HS-27A (cell line): ENCODE measurements at places on chromosomes 2 and 18.
A peak's percentile ranks its signal among the peaks of the same experiment; 100 is the strongest.

DNA sequence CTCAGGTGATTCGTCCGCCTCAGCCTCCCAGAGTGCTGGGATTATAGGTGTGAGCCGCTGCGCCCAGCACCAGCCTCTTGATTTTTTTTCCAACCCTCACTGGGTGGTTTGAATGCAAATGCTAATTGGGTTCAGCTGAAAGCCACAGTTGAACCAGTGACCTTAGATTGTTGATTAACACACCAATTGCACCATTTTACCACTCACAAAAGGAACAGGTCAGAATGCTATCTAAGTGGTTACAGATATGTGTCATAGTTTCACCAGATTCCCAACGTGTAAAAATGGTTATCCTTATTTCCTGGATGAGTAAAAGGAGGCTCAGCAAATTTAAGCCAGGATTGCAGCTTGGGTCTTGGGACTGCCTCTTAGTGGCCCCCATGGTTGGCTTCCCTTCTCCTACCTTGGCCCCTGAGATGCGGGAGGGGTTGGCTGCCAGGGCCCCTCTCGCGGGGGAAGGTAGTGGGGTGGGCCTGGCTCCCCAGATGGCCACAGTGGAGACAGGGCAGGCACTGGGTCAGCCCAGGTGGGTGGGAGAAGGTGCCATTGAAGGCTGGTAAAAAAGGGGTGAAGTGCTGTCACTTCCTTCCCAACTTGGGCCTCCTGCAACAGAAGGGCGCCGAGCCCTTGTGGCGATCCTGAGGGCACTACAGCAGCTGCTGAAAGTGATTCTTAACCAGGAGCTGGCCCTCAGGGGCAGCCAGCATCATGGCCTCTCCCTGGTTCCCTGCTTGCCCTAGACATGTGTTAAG, 164.9 kb upstream of the HAAO start:
- DNase-seq = no peak

- DNase-seq = no peak
These were observed 13.8 kb downstream of the GYPC start for GRCh38 chr2:126669772-126670171.

GRCh38 chr2:38398739-38399138, 21.7 kb upstream of the ATL2 start:
- DNase-seq = no peak

DNA sequence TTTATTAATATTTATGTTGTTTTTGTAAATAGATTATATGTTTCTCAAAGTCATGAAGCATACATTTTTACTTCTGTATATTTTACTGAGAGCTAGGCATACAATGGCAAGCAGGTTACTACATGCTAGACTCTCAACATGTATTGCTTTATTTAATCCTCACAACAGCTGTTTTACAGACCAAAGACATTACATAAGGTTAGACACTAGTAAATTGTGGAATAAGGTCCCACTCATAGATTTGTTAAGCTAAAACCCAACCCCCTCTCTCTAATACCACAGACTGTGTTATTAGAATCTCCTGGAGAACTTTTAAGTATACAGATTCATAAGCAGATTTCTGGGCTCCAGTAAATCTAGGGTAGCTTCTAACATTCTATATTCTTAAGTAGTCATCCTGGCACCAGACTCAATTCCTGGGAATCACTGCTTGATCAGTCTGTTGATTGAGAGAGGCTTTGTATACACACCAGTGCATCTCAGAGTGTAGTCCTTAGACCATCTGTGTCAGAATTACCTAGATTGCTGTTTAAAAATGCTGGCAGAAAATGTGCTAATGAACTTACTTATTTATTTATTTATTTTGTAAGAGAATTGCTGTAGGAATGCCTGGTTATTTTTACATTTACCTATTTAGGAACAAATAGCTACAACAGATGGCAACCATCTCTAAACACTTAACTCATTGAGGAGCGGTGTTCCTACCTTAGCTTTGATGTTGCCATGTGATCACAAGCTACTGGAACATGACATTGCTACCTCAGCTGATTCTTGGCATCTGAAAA, 153.5 kb upstream of the CAVIN2 start:
- DNase-seq = no peak

- DNase-seq = no peak
These were observed 54.0 kb upstream of the PGAP1 start for GRCh38 chr2:196980473-196980872.

GRCh38 chr2:232835687-232836208, 34.3 kb upstream of the SNORC start:
- no peak for DNase-seq

DNA sequence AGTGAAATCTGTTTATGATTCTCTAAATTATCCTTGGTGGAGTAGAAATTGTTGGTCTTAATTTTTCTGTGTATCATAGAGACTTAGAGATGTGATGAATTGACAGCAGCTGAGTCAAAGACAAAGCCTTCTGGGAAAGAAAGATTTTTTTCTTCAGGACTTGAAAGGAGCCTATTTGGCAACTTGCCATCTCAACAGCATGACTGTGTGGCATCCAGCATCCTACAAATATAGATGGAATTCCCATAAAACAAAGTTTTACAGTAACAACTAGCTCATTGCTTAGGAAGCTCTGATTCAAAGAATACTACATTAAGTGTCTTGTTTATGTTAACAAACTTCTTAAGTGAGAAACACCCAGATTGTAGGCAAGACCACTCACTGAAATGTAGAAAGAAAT, 79.2 kb upstream of the SETBP1 start:
- DNase-seq = peak; percentile 89

DNA sequence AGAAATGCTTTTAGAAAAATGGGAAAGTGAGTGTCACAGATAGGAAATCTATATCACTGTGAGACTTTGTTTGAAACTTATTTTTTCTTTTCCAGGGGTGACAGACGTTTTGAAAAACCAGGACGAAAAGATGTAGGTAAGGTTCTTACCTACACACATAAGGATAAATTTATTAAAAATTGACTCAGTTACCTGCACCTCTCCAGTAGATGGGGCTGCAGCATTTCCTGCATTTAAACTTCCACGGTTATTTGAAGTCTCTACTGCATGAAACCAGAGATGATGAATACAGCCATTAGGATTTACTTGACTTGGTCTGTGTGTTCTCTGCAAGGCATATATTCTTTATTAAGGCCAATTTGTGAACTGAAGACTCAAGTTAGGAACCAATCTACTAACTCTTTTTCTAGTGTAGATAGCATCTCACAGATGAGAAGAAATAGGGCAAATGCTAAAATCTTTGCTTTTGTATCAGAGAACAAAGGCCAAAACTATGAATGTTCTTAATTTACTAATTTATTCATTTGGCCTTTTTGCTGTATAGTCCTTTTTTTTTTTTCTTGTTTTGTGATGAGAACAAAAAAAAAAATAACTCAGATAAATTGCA, 15.0 kb downstream of the KCNJ13 start:
- DNase-seq = no peak

DNA sequence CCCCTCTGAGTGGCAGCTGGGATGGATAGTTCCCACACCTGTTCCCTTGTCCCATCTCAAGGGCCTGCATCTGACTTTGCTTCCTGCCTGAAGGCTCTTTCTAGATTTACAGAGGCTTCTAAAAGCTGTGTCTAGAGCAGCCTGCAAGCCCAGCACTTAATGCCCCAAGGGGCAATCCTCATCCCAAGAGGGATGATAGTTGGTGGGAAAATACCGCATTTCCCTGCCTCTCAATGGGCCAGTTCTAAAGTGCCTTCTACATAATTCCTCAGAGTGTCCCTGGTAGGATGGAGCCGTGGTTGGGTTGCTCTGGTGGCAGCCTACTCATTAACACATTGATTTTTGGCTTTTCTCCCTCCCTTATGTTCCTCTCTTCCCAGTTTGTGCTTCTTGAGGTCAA, 29.5 kb downstream of the LAMA3 start:
- DNase-seq = no peak

DNA sequence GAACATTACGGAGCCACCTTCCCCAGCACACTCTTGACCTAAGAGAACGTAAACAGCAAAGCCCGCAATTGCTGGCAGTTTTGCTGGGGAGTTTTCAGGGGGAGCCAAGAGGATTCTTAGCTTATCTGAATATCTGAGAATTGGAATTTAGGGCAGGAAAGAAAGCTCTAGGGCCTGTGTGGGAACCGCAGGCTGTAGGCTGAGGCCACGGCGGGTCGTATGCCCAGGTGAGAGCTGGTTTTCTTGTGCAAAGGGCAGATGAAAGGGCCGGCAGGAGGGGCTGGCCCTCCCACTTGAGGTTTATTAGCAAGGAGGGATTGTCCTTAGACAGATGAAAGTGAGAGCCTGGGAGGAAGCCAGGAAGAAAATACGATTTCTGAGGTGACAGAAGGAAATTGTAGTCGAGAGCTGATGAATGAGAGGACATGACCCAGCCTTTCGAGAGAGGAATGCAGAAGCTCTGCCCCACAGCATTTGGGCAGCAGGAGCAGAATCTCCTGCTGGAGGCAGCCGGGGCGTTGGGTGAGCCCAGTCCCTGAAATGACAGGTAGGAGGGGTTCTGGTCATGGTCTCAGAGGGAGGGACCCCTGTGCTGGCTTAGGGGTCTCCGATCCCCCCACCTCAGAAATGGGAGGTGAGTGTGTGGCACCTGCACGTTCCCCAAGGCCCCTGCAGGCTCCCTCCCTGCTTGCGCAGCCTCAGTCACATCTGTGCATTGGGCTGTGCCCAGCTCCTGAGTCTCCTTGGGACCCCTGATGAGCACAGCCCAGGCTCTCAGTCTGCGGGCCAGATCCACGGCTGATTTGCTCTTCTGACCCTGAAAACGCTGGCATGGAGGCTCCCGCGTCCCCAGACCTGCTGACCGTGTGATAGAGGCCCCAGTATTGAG, 61.1 kb downstream of the CABLES1 start:
- DNase-seq = no peak

GRCh38 chr2:102110171-102110570, 32.4 kb upstream of the IL1R1 start:
- no peak for DNase-seq

GRCh38 chr18:75533209-75533608, 105.7 kb upstream of the SMIM21 start:
- no peak for DNase-seq

GRCh38 chr2:3774336-3774735, 71.0 kb downstream of the DCDC2C start:
- DNase-seq = no peak

DNA sequence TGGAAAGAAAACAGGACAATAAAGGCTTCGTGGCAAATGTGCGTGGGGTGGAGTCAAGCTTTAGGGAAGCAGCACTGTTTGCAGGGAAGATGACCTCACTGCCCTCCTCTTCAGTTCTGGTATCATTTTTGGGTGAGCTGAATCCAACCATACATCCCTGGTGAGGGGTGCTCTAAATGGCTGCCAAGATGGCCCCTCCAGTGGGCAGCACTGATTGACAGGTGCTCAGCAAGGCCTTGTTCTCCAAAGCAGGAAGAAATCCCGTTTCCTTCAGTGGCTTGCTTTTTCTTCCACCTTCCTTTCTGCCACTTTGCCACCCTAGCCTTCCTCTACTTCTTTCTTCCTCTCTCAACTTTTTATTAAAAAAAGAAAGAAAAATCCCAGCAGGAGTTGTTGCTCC, 132.8 kb upstream of the SP5 start:
- no peak for DNase-seq

DNA sequence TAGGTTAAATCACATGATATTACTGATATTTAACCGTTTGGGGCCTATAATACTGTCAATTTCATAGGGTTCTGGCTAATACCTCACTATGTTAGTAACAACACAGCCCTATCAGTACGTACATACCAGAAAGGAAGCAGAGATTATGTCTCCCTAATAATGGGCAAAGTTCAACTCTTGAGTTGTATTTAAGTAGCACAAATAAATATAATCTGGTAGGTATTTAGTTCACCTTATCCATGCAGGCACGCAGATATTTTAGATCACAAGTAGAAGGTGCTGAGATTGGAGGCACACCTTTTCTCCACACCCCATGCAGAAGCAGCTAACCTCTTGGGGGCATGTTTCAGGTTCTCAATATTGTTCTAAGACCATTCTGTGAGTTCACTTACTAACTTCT, 118.9 kb downstream of the IRS1 start:
- no peak for DNase-seq

- DNase-seq = no peak
These were observed 34.8 kb upstream of the ASB18 start for GRCh38 chr2:236298924-236299475.

- DNase-seq = no peak
These were observed 29.1 kb downstream of the KLHL29 start for GRCh38 chr2:23414106-23414505.

GRCh38 chr2:1283871-1284270, 129.4 kb upstream of the TPO start:
- DNase-seq = no peak

- no peak for DNase-seq
These were observed 10.4 kb upstream of the KCNK3 start for GRCh38 chr2:26682155-26682554.

DNA sequence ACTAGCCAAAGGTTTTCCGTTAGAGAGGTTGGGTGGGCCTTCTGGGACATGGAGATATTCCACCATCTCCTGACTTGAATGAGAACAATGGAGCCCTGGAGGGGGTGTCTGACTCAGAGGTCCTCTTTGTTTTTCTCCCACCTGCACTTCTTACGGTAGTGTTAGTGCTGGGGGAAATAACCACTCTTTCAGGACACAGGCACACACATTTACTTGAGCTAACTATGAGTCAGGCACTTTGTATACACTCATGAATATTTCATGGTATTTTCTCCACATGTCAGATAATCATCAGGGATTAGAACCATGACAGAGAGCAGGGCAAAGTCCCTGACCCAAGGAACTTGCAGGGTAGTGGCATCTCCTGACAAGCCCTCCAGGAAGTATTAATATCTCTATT, 439.1 kb downstream of the TSN start:
- no peak for DNase-seq

DNA sequence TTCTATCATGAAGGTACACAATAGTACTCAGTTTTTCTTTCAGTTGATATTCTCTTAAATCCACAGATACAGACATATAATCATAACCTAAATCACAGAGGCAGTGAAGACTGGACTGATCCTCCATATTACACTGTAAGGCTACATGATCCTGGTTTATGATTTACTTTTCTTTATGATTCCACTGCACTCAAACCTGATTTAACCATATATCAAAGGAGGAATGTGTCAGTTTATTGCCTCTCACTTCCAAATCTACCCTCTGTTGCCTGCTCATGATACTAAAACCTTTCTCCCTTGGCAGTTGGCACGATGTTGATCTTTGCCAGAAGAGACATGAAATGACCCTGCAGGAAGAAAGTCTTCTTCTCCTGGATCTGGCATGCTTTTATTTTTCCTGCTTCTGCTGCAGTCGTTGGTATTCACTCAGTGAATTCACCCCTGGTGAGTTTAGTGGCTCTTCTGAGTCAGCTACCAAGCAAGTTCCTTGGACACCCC, 426.4 kb downstream of the MBD2 start:
- DNase-seq = no peak

GRCh38 chr2:172995323-172996244, 80.1 kb upstream of the MAP3K20 start:
- peak; percentile 48 for DNase-seq

- no peak for DNase-seq
These were observed 6.8 kb downstream of the ZNF397 start for GRCh38 chr18:35247412-35248249.
